ENCODE measurements at places on chromosomes 4 and X.

- DNase-seq = no peak
Observed at GRCh38 chrX:49292400-49293362, 10.8 kb upstream of the GAGE10 start.

- no peak for DNase-seq
Observed at GRCh38 chr4:172141025-172141424, 327.8 kb downstream of the GALNTL6 start.

- no peak for DNase-seq
Observed at GRCh38 chrX:134244043-134244442, 7.1 kb downstream of the CCDC160 start.

- no peak for DNase-seq
Observed at GRCh38 chrX:1597345-1598020, 6.1 kb downstream of the AKAP17A start.

DNA sequence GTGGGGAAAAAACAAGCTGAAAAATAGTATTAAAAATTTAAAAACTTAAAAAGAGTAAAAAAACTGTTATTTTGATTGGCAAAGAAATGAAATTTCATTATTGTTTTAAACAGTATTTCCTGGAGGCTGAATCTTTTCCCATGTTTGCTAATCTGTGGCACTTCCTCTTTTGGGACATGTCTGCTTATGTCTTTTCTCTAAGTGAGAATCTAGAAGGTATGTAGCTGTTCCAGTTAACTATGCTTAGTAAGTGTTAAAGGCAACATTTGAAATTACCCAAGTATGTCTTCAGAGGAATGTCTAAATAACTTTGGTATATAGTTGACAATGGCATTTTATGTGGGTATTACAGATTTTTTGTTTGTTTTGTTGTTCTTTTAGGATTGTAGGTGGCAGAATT is 81.6 kb upstream of the TBC1D9 start:
- peak; percentile 6 for DNase-seq

DNA sequence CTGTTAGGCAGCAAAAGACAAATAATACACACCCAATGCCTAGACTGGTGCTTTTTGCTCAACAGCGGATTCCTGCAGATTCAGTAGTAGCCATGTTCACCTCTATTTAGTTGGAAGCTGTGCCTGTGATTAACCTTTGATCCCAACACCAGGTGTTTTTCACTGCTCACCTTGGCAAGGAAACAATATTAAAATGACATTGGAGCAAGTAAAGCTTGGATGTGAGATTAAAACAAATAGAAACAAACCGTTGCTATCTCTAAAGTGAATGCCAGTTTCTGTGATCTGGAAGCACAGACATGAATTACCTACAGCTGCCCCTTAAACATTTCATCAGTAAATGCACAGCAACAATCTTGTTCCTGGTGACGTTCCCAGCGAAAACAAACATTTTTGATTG is 35.7 kb downstream of the MAGEB17 start:
- DNase-seq = no peak

- DNase-seq = no peak
Observed at GRCh38 chrX:153580700-153581386, 18.1 kb downstream of the CCNQ start.

- DNase-seq = no peak
Observed at GRCh38 chrX:27548624-27549023, 41.5 kb upstream of the DCAF8L2 start.

Data from globus pallidus (tissue), 1 donor.